ENCODE measurements at places on chromosomes 6 and 20.

GRCh38 chr20:53800883-53801604 is 207.4 kb upstream of the ZNF217 start:
- DNase-seq: no peak

DNA sequence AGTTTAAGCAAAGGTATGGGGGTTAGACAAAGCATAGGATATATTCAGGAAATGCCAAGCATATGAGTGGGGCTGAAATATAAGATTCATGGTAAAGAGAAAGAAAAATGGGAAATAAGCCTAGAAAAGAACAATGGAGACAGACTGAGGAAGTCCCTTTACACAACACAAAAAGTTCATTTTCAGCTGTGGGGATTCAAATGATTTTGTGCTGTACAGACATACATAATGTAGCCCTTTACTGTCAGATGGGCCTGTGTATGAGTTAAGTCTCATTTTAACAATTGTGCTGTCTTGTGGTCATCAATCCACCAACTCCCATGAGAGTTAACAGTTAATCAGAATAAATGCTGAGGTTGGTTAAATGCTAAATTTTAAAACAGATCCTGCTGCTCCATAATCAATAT is 37.2 kb downstream of the REV3L start:
- no peak for DNase-seq

- no peak for DNase-seq
These were observed 380.9 kb downstream of the GJA1 start for GRCh38 chr6:121816361-121816760.

DNA sequence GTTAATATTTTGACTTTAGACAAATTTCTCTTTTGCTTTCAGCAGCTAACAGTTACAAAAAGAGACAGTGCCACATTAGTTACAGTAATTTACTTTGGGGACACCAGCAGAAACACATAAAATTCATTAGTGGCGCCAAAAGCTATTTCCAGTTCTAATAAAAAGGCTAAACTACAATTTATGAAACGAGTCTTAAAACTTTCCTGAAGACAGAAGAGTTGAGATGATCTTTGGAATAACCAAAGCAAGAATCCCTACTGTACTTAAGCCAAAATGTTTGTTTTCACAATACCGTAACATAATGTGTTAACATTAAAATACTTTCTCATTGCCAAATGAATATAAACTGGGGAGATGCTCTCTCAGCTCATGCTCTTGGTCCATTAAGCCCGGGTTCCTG is 350.2 kb upstream of the AGPAT4 start:
- no peak for DNase-seq

DNA sequence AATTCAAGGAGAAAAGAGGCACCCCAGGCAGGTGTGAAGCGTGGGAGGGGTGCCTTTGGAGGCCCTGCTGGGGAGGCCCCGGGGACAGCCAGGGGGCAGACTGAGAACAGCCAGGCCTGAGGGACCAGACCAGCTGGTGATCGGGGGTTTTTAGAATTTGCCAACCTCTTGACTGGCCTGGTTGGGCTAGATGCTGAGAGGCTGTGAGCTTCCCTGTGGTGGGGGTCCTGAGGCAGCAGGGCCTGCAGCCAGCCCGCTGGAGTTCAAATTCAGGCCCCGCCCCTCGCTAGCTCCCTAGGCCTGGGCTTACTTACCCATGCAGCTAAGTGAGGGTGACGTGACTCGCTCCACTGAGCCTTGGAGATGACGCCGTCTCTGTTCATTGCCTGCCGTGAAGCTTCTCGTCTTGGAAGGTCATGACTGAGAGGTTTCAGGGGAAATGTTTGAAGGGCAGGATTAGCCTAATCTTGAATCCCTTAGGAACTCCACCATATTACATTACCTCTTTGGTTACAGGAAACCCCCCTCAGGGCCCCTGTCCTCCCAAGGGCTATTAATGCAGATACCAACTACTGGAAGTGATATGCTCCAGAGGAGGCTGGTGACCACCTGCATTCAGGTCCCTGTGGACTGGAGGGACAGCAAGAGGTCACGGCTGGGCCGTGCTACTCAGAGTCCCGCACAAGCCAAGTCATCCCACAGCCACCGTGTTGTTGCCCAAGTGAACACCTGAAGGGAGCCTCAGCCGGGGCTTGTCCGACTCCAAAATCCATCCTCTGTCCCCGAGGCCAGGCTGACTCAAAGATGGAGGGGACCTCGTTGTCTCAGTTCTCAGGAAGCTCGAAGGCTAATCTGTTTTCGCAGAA is 73.9 kb upstream of the DUSP22 start:
- DNase-seq: no peak

GRCh38 chr6:164148788-164149187 is 734.3 kb downstream of the QKI start:
- DNase-seq: no peak

DNA sequence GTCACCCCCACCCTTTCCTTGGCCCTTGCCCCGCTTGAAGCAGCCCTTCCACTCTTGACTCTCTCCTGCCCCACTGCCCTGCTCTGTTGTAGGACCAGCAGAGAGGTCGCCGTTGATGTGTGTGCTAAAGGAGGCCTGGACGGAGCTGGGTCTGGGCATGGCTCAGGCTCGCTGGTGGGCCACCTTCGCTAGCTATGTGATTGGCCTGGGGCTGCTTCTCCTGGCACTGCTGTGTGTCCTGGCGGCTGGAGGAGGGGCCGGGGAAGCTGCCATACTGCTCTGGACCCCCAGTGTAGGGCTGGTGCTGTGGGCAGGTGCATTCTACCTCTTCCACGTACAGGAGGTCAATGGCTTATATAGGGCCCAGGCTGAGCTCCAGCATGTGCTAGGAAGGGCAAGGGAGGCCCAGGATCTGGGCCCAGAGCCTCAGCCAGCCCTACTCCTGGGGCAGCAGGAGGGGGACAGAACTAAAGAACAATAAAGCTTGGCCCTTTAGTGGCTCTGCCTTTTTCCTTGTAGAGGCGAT is 3.0 kb downstream of the SMPD2 start:
- no peak for DNase-seq

- no peak for DNase-seq
These were observed 76.7 kb downstream of the PRSS35 start for GRCh38 chr6:83589076-83589475.

GRCh38 chr20:52809003-52809402 is 163.2 kb upstream of the TSHZ2 start:
- no peak for DNase-seq

GRCh38 chr20:56247954-56248782 is at the start of gene MC3R:
MC3R (plus strand) TSS chr20:56248732; CDS start chr20:56248844, 112 bp downstream.
- peak; percentile 35 for DNase-seq

GRCh38 chr6:3291987-3292386 is 33.2 kb downstream of the PSMG4 start:
- no peak for DNase-seq
